ENCODE measurements at places on chromosomes 13 and 19.

DNA sequence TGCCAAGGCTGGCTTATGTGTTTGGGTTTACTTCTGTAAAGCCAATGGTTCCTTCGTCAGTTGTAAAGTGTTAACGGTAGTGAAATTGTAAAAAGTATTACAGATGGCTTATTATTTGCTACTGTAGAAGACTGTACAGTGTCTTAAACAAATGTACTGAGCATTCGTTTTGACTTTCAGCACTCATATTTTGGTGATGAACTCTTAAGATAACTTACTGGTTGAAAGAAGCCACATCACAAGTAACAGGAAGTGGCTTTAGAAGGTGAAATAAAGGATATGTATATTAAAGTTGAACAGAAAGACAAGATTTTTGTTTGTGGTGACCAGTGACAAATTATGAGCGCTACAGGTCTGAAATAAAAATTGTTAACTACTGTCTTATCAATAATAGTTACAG, 64.2 kb downstream of the URI1 start:
- no peak for DNase-seq

- no peak for DNase-seq
These were observed 2.2 kb downstream of the TSC22D1 start for GRCh38 chr13:44573790-44574465.

DNA sequence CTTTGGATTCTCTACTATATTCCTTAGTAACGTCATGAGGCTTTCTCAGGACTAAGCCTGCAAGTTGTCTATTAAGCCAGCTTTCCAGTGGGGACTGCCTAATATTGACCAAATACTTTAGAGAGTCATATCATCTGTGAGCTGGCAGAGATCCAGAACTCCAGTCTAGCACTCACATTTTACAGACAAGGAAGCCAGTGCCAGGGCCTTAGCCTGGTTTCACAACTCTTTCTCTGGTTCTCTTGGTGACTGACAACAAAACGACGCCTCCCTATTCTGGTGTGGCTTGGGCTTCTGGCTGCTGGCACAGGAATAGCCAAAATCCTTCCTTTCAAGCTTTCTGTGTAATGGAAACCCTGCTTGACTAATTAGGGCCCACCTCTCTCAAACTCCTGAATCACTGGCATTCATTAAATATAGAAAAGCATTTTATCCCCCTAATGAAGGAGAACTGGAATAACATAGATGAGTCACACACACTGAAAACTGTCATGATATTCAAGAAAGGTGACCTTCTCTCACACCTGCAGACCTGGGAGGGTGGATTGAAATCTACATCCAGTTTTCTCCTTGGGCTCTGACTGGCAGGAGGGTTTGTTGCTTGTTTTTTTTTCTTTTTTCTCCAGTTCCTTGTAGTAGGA, 75.2 kb upstream of the UBL3 start:
- no peak for DNase-seq

DNA sequence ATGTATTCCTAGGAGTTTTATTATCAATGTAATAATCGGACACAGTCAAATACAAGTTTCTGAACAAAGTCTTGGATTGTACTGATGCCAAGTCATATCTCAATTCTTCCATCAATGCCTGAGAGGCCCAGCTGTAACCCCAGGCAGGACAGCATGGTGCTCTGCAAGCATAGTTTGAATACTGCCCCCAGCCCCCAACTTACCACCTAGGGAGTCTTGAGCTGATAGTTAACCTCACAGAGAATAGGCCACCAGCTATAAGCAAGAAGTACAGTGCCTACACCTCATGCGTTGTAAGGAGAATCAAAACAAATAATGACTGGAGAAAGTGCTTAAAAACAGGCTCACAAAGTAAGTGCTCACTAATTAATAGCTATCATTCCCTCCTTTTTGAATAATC, 2.7 kb downstream of the PROSER1 start:
- no peak for DNase-seq

DNA sequence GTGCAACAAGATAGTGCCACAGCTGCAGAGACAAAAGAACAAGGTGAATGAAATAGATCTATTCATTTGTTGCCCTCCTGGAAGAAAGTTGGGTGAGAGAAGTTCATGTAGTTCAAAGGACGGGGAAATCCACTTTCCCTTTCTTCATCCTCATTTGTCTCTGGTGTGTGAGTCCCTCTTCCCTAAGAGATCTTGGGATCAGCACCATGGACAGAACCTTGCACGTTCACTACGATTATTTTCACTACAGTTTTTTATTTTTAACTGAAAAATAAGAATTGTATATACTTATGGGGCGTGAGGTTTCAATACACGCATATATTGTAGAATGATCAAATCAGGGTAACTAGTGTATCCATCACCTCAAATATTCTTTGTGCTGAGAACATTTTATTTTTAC, 29.2 kb downstream of the NLRP5 start:
- no peak for DNase-seq

DNA sequence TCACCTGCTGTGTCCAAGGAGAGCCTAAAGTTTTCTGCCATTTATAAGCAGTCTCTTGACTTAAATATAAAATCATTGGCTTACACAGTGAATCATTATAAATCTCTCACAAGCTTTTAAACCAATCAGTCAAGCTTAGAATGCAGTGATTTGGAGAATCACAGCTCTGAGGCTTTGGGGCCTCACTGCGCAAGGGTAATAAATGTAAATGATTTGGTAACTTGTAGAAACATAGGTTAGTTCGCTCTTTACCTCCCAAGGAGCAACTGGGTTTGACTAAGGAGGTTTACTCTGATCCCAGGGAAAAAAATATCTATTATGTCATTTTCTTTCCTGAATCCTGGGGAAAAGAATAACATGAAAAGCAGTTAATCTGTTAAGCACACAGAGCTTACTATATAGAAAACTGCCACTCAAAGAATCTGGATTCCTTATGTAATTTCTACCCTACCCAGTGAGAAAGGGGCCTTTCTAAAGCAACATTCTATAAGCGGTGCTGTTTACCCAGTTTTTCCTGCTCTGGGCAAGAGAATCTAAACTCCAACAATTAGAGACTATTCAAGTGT, 128.2 kb downstream of the MZT1 start:
- DNase-seq = no peak

- peak; percentile 17 for DNase-seq
These were observed 61.1 kb downstream of the ZNF431 start for GRCh38 chr19:21202865-21203494.

DNA sequence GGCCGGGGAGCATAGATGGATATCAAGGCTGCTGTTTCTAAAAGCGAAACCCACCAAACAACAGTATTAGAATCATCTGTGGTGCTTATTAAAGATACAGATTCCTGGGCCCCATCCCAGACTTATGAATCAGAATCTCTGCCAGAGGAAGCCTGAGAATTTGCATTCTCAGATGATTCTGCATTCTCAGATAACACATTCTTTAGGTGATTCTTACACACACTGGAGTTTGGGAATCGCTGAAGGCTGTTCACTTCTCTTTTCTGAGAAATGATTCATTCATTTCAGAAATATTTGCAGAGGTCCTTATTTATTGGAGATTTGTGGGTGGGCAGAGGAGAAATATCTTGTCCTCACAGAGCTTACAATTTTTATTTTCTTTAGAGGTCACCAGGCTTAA, 24.4 kb downstream of the ALOX5AP start:
- no peak for DNase-seq

GRCh38 chr13:37869756-37870488, at the start of gene TRPC4:
Gene TRPC4, minus strand, starts transcription at chr13:37869772. Its CDS starts 86,439 bp downstream, at chr13:37783333.
- DNase-seq = no peak

DNA sequence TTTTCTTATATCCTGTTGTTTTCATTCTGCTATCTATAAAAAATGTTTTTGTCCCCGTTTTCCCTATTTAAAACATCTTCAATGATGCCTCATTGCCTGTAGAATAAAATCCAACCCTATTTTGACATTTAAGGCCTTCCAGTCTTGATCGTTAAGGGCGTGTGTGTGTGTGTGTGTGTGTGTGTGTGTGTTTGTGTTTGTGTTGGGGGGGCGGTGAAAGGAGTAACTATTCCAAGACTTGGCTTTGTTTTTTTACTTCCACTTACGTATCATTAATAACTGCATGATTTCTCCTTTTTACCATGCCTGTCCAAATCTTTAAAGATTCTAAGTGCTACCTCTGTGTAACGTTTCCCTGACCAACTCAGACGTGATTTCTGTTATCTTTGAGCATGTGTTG, 784 bp downstream of the PIBF1 start:
- no peak for DNase-seq

- DNase-seq = no peak
These were observed 142.1 kb upstream of the VSTM2B start for GRCh38 chr19:29383696-29384095.

GRCh38 chr13:96299235-96299634, 209.3 kb downstream of the HS6ST3 start:
- no peak for DNase-seq

DNA sequence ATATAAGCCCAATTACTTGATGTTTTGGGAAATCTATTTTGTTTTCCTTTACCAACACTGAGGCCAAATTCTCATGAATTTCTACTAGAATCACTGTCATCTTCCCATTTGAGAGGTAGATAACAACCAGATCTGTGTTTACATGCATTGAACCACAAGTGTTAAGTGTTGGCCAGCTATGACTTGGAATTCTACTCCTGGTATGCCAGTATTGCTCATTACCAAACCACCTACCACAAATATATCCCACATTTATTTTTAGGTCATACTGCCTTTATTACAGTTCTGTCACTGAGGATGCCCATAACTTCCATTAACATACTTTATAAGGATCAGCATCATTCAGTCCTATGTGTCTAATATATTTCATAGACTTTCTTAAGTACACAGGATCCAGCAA, 328.9 kb downstream of the DIAPH3 start:
- no peak for DNase-seq

DNA sequence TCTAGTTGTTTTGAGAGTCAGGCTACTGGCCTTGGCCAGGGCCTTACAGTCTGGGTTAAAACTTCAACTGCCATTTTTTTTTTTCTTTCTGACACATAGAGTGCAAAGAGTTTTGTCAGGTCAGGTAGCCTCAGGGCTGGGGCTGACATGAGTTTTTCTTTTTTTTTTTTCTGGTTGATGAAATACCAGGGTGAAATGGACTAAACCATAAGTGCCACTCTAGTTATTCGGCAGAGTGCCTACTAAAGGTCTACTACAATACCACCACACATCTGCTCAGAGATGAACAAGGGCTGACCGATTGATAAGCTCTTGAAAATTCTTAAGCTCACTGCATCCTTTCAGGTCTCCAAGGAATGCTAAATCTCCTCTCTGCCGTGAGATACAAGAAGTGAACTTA, 4.4 kb upstream of the ZNF320 start:
- no peak for DNase-seq

DNA sequence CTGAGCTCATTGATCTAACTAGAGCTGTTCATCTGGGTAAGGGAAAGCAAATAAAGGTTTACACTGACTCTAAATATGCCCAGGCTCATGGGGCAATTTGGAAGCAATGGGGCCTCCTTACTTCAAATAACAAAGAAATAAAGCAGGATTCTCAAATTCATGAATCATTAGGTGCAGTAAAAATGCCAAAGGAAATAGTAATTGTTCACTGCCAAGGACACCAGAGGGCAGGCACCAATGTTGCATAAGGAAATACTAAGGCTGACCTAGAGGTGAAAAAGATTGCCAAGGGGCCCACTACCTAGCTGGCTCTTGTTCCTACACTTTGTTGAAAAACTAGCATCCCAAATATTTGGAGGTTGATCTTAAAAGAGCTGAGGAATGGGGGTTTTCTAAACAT, 1686.7 kb upstream of the MIR17HG start:
- no peak for DNase-seq

DNA sequence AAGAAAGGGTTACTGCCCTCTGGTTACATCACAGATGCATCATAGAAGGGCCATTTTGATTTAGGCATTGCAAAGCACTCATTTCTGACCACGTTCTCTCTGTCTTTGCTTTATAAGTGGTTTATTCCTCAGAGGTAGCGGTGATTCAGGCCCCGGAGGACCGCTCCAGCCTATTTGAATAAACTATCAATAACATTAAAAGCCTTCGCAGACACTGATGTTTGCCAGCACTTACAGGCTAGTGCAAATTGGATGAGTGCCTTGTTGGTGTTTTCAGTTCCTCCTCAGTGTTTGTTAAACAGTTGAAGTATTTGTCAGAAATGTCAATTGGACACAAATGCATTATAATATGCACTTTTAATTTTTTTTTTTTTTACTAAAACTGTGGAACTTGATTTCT, 120.2 kb downstream of the RXFP2 start:
- no peak for DNase-seq

- DNase-seq = no peak
These were observed 190.9 kb upstream of the RNF113B start for GRCh38 chr13:98368019-98368418.

- no peak for DNase-seq
These were observed 1.2 kb downstream of the F7 start for GRCh38 chr13:113106711-113107351.

- DNase-seq = no peak
These were observed 17.3 kb downstream of the PRKCSH start for GRCh38 chr19:11452620-11453310.

- no peak for DNase-seq
These were observed 495 bp downstream of the DCLK1 start for GRCh38 chr13:36130552-36131221.

GRCh38 chr19:16229322-16229641, 31.6 kb downstream of the AP1M1 start:
- no peak for DNase-seq

GRCh38 chr13:30818323-30818960, 83.1 kb downstream of the ALOX5AP start:
- no peak for DNase-seq

- no peak for DNase-seq
These were observed 11.1 kb downstream of the ATP4B start for GRCh38 chr13:113646921-113647340.

DNA sequence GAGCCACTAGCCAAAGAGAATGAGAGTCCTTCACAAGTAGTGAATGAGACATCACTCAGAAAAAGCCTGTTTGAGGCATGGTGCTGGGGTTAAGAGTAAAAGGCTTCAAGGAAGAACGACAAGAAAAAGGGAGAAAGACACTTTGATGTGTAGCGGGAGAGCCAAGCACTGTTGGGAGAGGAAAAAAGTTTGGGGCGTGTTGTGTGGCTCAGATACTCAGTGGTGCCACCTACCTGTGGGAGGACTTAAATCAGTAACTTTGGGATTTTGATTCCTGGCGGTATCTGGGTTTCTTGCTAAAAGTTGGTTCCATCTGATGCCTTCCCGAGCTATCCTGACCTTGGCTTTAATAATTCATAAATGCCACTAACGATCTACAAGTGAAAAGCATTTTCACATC, 12.3 kb downstream of the ELSPBP1 start:
- no peak for DNase-seq

DNA sequence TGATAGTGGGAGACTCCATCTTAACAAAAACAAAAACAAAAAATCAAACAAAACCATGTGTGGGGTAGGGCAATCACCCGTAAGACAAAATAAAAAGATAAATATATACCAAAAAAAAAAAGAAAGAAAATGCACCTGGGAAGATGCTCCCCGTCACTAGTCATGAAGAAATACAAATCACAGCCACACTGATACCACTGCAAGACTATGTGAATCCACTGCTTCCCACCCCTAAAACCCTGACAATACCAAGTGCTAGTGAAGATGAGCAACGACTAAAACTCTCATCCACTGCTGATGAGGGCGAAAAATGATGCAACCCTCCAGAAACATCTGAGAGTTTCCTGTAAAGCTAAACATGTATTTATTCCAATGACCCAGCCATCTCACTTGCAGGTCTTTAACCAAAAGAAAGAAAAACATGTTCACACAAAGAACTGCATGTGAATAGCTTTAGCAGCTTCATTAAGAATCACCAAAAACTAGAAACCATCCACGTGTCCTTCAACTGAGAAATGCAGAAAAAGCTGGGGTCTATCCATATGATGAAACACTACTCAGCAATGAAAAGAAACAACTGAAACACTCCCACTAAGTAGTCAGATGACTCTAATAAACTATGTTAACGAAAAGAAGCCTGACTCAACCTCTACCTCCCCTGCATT, 31.7 kb downstream of the BRD4 start:
- DNase-seq = no peak

All from activated gamma-delta T cell treated with Interleukin-2 at 50 U/mL for 16 hours (primary cell).